Activated T-helper 1 cell treated with anti-CD3 and anti-CD28 coated beads, Interleukin-12 subunit alpha, Interleukin-12 subunit beta, Interleukin-2, Interleukin-4 antibody, amounts not matched to agents 30 ng/mL and 10 ng/mL and 1 ng/mL, durations not matched to agents 14 hours and 24 hours and 36 hours (primary cell): ENCODE measurements at places on chromosomes 11 and 22.

DNA sequence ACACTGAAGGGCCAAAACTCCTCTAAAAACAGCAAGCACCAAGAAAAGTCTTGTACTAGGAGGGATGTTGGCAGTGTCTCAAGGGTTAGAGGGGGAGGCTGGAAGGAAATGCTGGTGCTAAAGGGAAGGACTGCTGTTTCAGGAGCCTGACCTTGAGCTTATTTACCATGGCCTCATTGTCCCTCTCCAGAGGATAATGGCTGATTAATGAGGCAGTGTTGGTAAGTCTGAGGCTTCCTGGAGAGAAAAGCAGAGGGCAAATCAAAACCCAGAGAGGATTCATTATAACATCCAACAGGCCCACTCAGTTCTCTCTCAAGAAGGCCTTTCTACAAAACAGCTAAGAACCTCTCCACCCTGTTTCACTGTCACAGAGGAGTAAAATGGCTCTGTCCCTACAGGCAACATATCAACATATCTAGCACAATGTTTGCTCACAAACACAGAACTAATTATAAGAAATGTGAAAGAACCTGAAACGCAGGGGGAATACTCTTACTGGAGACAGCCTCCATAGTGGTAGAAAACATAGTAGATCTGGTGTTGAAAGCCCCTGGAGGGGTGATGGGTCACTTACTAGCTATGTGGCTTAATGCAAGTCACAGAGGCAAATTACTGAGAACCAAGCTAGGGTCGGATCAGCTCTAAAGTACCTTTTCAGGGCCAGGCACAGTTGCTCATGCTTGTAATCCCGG, 31.4 kb downstream of the NUMA1 start:
- no peak overlapping the region for H3K4me3 ChIP-seq

GRCh38 chr22:36611241-36611976, 82.4 kb upstream of the EIF3D start:
- no peak for DNase-seq
- H3K27me3 ChIP-seq = peaks cover 9% of the 10 kb centered on the region
- H3K36me3 ChIP-seq = no peaks in the 10 kb centered on the region
- no peak overlapping the region for H3K27ac ChIP-seq

- peaks cover 10% of the 10 kb centered on the region for H3K36me3 ChIP-seq
- H3K4me3 ChIP-seq = no peak overlapping the region
- H3K27ac ChIP-seq = no peak overlapping the region
- no peak for DNase-seq
These were observed 67.0 kb downstream of the BCL2L13 start for GRCh38 chr22:17705546-17705945.

DNA sequence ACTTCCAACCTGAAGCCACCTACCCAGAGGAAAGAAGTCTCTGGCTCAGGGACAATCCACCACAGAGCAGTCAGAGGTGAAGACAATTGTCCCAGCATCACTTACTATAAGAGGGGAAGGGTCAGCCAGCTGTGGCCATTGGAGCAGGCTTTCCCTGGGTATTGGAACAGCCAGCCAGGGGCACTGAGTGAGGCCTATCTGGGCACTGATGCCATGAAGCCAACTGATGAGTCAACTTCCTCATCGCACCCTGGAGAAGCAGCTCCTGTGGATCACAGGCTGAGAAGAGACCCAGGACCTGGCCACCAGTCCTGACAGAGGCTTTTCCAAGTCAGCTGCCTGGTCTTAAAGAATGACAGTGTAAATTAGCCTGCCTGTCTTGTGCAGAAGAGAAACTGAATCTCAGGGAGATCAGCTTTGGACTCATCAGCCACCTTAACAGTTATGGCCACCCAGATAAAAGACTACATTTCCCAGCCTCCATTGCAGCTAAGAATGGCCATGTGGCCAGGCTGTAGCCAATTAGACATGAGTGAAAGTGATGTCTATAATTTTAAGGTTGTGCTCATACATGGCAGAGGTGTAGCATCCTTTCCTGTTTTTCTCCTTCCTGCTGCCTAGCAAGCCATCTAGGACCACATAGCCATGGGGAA, 19.0 kb downstream of the CHST1 start:
- H3K27me3 ChIP-seq = peaks cover 5% of the 10 kb centered on the region
- no peak for DNase-seq

- H3K36me3 ChIP-seq = no peaks in the 10 kb centered on the region
- H3K4me1 ChIP-seq = peaks cover 6% of the 10 kb centered on the region
- H3K4me3 ChIP-seq = no peak overlapping the region
- H3K27ac ChIP-seq = no peak overlapping the region
- no peak for DNase-seq
These were observed 11.7 kb downstream of the SLC35C1 start for GRCh38 chr11:45816614-45817013.

GRCh38 chr11:13465909-13466371, 2.9 kb upstream of the BTBD10 start:
- no peak overlapping the region for H3K27ac ChIP-seq
- no peak overlapping the region for H3K4me3 ChIP-seq
- H3K4me1 ChIP-seq = peaks cover 24% of the 10 kb centered on the region
- DNase-seq = no peak

- peaks cover 3% of the 10 kb centered on the region for H3K36me3 ChIP-seq
- H3K4me1 ChIP-seq = peaks cover 40% of the 10 kb centered on the region
- H3K4me3 ChIP-seq = peak overlapping the region; percentile 86
- H3K27me3 ChIP-seq = no peaks in the 10 kb centered on the region
- H3K27ac ChIP-seq = peak overlapping the region; percentile 91
These were observed 647 bp upstream of the PHF21A start for GRCh38 chr11:46121724-46122477.

DNA sequence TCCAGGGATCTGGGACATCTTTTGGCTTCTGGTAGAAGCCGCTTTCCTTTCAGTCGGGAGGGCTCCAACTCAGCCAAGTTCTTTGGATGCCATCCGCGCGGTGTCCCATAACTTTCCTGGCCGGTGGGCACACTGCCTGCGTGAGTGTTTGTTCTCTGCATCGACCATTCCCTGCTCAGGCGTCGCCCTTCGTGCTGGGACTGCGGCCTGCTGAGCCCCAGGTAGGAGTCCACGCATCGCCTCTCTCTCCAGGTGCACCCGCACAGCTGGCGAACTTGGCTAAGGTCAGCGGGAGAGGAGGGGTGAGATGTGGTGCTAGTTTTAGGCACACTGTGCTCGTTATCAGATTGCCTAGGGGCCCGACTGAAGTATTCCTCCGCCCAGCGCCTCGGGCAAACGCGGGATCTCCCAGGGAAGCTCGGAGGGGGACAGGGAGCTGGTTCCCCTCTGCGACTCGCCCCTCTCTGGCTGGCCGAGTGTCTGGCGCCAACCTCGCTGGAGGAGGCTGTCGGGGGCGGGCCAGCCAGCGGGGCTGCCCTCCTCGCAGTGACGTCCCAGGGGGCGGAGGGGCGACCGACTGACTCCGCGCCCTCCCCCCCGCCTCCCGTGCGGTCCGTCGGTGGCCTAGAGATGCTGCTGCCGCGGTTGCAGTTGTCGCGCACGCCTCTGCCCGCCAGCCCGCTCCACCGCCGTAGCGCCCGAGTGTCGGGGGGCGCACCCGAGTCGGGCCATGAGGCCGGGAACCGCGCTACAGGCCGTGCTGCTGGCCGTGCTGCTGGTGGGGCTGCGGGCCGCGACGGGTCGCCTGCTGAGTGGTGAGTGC, at the start of gene LAYN:
Gene LAYN, plus strand, starts transcription at position 607 of the 823 bp plus-strand sequence. Its CDS starts 124 bp downstream, at position 731.
- DNase-seq = peak; percentile 24
- peak within 1 kb of the TSS; percentile 84 for H3K27ac ChIP-seq
- peak within 1 kb of the TSS; percentile 77 for H3K4me3 ChIP-seq
- H3K27me3 ChIP-seq = peaks cover 53% of the 10 kb centered on the region
- H3K36me3 ChIP-seq = peaks cover 14% of the 10 kb centered on the region

- H3K4me1 ChIP-seq = no peaks in the 10 kb centered on the region
- no peak for DNase-seq
- H3K27ac ChIP-seq = no peak overlapping the region
These were observed 89.5 kb upstream of the SNX19 start for GRCh38 chr11:131005829-131006228.

DNA sequence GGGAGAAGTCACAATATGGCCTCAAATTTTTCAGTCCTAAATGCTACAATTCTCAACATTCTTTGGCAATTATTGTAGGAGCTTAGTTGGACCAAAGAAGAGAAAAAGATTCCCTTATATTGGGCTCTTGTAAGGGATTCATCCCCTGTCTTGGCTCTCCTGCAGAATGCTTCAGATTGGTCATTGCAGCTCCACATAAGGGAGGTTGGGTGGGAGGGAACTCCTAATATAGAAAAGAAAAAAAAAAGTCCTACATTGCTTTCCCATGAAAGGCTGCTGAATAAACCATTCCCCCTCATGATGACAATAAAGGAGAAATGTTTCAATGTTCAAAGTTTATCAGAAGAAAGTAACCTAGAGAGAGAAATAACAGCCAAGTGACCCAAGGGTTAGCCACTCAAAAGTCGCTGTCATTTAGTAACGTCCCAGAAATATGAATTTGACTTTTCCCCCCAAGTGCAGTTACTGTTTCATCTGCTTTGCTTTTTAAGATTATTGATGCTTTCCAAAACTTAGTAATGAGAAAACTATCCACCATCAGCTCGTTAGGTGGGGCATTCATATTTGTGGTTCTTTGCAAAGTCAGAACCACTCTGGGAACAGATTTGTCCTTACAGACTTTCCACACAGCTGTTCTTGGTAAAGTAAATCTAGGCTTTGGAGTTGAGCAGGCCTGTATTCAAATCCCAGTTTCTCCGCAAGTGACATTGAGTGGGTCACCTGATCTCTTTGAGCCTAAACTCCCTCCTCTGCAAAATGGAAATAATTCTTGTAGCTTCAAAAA, 5.0 kb upstream of the SLC1A2 start:
- no peak overlapping the region for H3K4me3 ChIP-seq
- H3K27me3 ChIP-seq = peaks cover 62% of the 10 kb centered on the region
- H3K27ac ChIP-seq = no peak overlapping the region
- H3K4me1 ChIP-seq = no peaks in the 10 kb centered on the region
- DNase-seq = no peak
- no peaks in the 10 kb centered on the region for H3K36me3 ChIP-seq
